ENCODE measurements at places on chromosomes 2 and 18. TPM values are rescaled to one million over a fixed set of nuclear protein-coding genes. Genes with fewer than 3 reads are reported as not detected.
A peak's percentile ranks its signal among the peaks of the same experiment; 100 is the strongest.

- H3K4me1 ChIP-seq = no peaks in the 10 kb centered on the region
- peak; percentile 77 for DNase-seq
- no peak overlapping the region for H3K4me3 ChIP-seq
- H3K27me3 ChIP-seq = peaks cover 2% of the 10 kb centered on the region
- no peaks in the 10 kb centered on the region for H3K36me3 ChIP-seq
- no peak overlapping the region for H3K27ac ChIP-seq
Observed at GRCh38 chr2:64186699-64187605, 42.7 kb upstream of the PELI1 start.

DNA sequence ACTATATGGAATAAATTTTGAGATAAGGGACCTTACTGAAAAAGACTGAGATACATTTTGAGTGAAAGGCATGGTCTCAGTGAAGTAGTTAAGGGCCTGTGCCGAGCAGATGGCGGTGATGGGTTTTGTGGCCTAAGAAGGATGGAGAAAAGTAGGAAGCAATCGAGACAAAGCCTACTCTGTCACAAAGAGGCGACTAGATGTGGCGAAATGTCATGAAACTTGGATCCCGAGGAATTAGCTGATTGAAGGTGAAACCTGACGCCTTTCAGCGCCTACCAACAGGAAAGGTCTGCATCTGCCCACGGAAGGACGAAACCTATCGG is 558 bp upstream of the CEP192 start:
- peak overlapping the region; percentile 80 for H3K27ac ChIP-seq
- peaks cover 5% of the 10 kb centered on the region for H3K4me1 ChIP-seq
- H3K4me3 ChIP-seq = peak overlapping the region; percentile 76
- no peak for DNase-seq

DBI gene
- 128 TPM for total RNA-seq

DNA sequence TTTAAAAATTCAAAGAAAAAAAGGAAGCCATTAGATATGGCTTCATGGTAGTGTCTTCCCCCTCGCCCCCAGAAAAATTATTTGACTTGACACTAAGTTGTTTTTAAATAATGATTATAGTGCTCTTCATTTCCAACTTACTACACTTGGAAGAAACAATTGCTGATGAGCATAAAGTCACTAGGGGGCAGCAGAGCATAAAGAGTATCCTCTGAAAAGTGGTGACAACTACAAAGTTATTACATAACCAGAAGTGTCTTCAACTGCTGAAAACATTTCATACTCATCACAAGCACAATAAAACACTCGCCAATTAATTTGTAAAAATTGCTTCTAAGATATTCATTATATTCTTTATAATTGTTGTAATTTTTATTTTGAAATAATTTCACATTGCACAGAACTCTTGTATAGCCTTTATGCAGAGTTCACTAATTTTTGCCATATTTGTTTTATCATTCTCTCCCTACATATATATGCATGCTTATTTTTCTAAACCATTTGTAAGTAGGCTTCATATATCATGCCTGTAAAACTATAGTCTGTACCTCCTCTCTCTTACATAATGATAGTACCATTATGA is 54.9 kb downstream of the EXOC6B start:
- DNase-seq = peak; percentile 80
- H3K4me1 ChIP-seq = no peaks in the 10 kb centered on the region
- H3K4me3 ChIP-seq = no peak overlapping the region
- no peaks in the 10 kb centered on the region for H3K27me3 ChIP-seq
- H3K36me3 ChIP-seq = no peaks in the 10 kb centered on the region

DNA sequence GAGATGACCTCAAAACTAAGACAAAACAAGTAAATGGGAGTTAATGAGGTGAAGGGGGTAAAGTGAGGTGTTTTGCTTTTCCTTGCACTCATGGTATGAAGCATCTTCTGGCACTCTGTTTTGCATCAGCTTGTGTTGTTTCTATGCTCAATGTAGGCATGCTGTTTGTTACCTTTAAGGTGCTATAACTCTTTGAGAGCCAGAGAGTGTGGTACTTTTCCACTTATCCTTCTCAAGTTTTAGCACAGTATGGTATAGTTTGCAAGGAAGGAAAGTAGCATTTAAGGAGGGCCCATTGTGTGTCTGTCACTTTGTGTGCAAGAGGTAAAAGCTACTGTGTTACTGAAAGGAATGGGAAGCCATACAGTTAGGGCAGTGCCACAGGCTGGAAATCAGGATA is 17.5 kb upstream of the CXCR4 start:
- H3K36me3 ChIP-seq = no peaks in the 10 kb centered on the region
- H3K27ac ChIP-seq = no peak overlapping the region
- H3K4me3 ChIP-seq = no peak overlapping the region

CTAGE1 gene
- total RNA-seq = under 0.01 TPM

GRCh38 chr18:79577451-79578395 is 101.9 kb upstream of the CTDP1 start:
- no peaks in the 10 kb centered on the region for H3K27me3 ChIP-seq
- H3K36me3 ChIP-seq = no peaks in the 10 kb centered on the region
- H3K27ac ChIP-seq = no peak overlapping the region

- no peak for DNase-seq
- no peak overlapping the region for H3K4me3 ChIP-seq
- no peaks in the 10 kb centered on the region for H3K36me3 ChIP-seq
Observed at GRCh38 chr2:17918789-17919188, 40.3 kb downstream of the KCNS3 start.

DNA sequence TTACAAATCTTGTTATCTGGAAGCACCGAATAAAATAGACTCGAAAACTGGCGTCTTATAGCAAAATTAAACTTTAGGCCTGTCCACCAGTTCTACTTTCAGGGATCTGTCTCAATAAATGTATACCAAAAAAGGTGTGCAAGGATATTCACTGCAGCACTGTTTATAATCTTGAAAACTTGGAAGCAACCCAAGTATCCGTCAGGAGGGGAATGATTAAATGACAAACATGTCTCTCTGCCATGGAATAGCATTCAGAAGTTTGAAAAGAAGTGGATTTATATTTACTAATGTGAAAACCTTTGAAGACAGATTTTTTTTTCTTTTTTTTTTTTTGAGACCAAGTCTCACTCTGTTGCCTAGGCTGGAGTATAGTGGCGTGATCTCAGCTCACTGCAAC is 32.3 kb upstream of the SATB2 start:
- no peak for DNase-seq
- H3K36me3 ChIP-seq = no peaks in the 10 kb centered on the region
- H3K27me3 ChIP-seq = no peaks in the 10 kb centered on the region
- no peak overlapping the region for H3K4me3 ChIP-seq
- H3K27ac ChIP-seq = no peak overlapping the region
